ENCODE measurements at places on chromosomes 4 and X. TPM values are rescaled to one million over a fixed set of nuclear protein-coding genes. Genes with fewer than 3 reads are reported as not detected.

- no peak for DNase-seq
Measured at GRCh38 chr4:181538431-181538830, 704.8 kb upstream of the TENM3 start.

DNA sequence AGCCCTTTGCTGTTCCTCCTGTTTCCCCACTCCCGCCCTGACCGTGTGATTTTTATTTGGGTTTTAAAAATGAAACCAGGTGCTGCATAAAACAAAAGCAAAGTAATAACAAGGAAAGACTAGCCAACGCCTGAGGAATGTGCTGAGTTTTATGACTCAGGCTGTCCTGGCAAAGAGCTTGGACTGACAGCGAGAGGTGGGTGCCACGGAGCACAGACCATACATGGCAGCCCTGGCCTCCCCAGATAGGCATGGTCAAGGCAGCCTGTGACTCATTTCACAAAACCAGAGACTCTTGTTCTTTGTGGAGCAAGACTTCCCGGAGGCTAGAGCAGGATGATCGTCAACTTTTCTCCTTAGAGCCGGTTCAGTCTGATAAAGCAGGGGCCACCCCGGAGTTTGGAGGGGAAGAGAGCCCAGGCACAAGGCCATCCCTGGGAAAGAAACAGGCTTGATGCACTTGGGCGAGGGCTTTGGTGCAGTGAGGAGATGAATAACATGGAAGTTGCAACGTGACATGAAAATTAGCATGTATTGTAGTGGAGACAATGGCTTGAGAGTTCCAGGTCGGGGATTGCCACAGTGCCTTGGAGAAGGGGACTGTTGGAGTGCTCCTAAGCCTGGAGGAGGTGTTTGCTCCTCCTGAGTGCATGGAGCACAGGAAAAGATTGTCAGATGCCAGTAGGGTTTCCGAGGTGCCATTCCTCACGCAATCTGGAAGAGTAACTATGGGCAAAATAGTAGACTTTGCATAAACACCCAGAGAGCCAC lies 54.8 kb downstream of the C4orf51 start:
- no peak for DNase-seq

COL4A5 gene
- 193 TPM for total RNA-seq

DNA sequence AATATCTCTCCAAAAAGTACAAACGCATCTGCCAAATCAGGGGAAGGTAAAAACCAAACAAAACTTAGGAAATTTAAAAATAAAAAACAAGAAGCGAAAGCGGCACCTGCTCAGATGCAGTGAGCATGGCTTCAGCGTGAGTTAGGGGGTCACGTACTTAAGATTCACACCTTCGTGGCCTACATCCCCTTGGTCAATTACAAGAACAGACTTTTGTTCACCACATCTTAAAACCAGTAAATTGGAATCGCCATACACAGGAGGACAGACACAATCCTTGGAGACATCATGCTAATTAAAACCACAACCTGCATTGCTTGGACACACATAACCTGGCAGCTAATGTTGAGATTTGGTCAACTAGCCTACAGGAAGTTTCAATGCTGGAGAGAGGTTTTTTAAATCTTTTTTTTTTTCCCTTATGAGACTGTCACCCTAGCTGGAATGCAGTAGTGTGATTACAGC lies 12.5 kb upstream of the SEL1L3 start:
- no peak for DNase-seq

GRCh38 chrX:137366018-137366633 lies 199.8 kb upstream of the ZIC3 start:
- no peak for DNase-seq

DMP1 gene
- total RNA-seq, result 0.02 TPM

DNA sequence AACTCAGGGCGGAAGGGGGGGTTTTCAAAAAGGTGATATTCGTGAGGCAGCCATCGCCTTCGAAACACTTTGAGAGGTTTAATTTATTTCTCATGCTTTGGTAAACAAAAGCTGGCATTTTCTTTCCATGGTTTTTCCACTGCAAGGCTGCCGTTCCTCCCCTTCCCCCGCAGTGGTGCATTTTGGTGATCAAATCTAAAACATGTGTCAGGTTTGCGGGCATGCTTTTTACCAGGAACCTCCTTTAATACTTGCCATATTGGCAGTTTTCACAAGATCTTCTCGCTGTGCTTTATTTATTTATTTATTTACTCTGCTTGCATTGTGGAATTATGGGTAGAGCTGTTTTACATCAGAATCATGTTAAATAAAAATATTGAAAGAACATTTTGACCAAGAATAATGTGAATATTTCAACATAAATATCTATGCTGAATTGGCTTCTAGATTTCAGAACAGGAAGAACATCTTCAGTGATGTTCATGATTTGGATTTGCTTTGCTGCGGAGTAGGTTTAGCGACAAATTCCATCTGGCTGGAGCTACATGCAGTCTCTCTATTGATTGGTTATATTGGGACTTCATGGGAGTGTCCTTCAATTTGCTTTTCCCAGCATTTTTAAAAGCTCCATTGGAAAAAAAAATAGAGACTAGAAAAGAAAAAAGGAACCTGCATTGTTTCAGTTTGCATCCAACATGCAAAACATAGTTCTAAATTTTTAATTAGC lies 54.4 kb downstream of the STOX2 start:
- DNase-seq, result no peak

DNA sequence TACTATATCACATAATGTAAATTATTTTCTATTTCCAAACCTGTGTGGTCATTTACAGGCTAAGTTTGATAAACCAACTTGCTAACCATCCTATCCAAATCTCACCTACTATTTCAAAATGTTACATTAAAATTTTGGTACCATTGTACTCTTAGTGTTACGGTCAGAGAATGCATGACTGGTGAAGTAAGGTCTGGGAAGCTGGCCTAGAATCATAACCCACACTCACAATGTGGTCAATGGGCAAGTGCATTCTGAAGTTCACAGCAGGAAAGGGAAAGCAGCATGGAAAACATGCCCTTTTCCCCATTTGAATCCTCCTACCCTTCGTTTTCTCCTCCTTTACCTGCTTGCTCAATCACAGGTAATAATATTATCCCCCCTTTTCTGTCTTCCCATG lies 54.4 kb downstream of the PPP3CA start:
- DNase-seq, result no peak

GRCh38 chrX:74449937-74450330 lies 28.6 kb downstream of the SLC16A2 start:
- DNase-seq, result no peak

Measured in NCI-H460 (cell line).